Left colon (tissue), 2 donors: ENCODE measurements at places on chromosomes 12 and 14. TPM values are rescaled to one million over a fixed set of nuclear protein-coding genes. Genes with fewer than 3 reads are reported as not detected.

GRCh38 chr12:128025589-128026245 is 241.3 kb upstream of the TMEM132C start:
- DNase-seq: peak; percentile 77

- DNase-seq: peak; percentile 69
Observed at GRCh38 chr12:120100630-120101029, 15.9 kb downstream of the RAB35 start.

DNA sequence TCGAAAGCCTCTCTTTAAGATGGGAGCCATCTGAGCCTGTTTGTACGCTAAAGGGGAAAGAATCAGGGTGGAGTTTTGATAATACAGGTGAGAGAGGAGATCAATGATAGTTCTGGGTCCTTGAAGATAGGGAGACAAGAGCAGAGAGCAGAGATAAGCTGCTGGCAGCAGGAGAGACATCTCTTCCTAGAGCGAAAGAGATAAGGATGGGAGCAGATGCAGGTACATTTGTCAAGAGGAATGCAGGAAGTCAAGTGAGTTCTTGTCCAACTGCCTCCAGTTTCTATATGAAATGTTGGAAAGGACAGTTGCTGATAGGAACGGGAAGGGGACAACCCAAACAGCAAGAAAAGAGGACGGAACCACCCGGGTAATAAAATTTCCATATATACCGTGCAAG is 24.7 kb upstream of the HIF1A start:
- DNase-seq: no peak

- DNase-seq: no peak
Observed at GRCh38 chr12:106878804-106879203, 76.9 kb upstream of the TMEM263 start.

GRCh38 chr12:129076441-129077320 is 223.4 kb downstream of the GLT1D1 start:
- DNase-seq: no peak

GRCh38 chr14:95365401-95365800 is 45.7 kb upstream of the CLMN start:
- no peak for DNase-seq

GRCh38 chr12:41684997-41685396 is 459.7 kb downstream of the GXYLT1 start:
- no peak for DNase-seq

DNA sequence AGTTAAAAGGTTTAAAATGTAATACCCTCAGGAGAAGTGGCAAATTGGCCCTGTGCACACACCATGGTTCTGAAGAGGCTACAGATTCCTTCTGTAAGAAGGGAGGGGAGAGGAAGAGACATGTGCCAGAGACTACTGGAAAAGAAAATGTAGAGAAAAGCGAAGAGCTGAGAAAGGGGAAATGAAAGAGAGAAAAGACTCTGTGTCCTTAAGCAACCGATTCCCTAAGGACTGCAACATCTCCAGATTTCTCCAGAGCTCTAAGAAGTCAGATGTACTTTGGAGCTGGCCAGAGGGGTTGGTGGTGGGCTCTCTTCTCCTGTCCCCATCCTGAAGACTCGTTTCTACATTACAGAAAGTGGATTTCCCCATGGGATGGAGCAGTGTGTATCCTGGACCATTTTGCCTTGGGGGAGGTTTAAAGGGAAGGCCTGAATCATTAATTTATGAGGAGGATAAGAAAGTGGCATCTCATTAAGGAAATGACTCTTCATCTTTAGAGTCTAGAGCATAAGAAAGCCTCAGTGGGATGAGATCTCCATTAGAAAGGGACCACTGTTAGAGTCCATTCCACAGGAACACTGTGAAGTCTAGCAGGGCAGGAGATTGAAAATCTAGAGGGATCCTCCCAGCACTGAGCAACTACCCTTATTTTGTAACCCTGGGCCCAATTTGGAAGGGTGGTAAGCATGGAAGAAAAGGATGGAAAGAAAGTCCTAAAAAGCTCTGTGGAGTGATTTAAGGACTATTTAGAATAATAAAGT is 45.5 kb upstream of the FUT8 start:
- DNase-seq: no peak

- peak; percentile 88 for DNase-seq
Observed at GRCh38 chr12:3073438-3074250, 3.5 kb upstream of the TSPAN9 start.

- no peak for DNase-seq
Observed at GRCh38 chr14:73091044-73091443, 32.7 kb downstream of the RBM25 start.

DNA sequence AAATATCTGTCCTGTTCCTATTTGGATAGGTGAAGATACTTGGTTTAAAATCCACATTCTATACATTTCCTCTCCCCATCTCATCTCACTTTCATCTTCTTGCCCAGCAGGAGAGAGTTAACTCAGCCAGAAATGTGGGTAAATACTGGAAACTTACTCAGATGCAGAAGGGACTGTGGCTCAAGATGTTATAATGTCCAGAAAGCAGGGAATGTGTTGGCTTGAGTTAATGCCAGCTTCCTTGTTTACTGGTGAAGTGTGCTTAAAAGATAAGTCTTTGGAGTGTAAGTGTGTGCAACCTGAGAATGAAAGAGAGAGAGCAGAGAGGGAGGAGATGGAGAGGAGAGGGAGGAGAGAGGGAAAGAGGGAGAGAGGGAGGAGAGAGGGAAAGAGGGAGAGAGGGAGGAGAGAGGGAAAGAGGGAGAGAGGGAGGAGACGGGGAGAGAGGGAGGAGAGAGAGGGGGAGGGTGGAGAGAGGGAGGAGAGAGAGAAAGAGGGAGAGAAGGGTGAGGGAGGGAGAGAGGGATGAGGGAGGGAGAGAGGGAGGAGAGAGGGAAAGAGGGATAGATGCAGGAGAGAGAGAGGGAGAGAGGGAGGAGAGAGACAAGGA is 22.0 kb upstream of the SNRPF start:
- no peak for DNase-seq

- no peak for DNase-seq
Observed at GRCh38 chr12:82029936-82030335, 270.8 kb upstream of the PPFIA2 start.

GRCh38 chr12:92585115-92585727 is 117.6 kb upstream of the PLEKHG7 start:
- no peak for DNase-seq

DNA sequence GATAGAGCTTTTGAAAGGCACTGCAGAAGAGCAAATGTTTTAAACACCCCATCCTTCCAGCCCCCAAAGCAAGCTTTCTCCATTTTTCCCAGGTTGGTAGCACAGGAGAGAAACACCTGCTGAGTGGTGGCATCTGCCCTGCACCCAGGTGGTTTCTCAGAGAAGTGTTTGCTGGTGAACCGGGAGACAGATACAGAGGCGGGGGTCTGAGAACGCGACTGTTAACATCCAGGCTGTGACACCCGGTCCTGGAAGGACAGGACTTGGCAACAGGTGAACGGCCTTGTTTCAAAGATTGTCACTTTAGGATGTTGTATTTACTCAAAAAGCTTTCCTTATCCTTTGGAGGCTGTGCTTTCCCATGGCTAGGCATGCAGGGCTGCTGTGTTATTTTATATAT is 18.5 kb downstream of the MMAB start:
- no peak for DNase-seq

DNA sequence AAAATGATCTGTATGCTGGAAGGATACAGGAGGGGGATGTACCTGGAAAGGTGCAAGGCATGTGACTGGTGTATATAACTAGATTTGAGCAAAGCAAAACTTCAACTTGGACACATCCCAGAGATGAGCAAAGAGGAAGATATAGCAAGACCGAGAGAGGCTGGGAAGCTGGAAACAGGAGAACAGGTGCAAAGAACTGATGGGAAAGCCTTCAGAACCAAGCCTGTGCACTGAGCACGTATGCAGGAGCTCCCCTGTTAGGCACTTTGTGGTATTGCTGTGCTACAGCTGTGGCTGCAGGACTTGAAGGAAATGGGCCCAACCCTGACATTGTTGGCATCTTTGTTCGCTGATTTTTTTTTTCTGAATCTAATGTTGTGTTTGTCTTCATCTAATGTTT is 120.7 kb upstream of the PWP1 start:
- no peak for DNase-seq

PMEL gene
- 5.0 TPM for total RNA-seq

AP1G2 gene
- 159 TPM for total RNA-seq

GPRC5A gene
- total RNA-seq: 463 TPM

CDH24 gene
- total RNA-seq: 5.1 TPM

ASPG gene
- 60.8 TPM for total RNA-seq
